ENCODE measurements at places on chromosomes 2 and 18.
A peak's percentile ranks its signal among the peaks of the same experiment; 100 is the strongest.

DNA sequence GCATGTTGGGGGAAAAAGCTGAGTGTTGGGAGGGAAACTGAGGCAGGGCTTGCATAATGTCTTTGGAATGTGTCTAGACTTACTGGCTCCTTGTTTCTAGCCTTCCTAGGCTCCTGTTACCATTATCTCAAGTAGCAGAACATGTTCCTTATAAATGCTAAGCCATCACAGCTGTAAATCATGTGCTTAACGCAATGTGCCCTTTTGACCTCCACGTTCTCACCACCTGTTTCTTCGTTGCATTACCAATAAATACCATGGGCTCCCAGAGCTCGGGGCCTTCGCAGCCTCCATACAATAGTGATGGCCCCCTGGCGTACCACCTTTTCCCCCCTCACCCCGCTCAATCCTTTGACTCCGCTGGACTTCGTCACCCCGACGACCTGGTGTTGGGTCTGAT, 54.0 kb upstream of the CWC22 start:
- DNase-seq: no peak

- no peak for DNase-seq
Measured at GRCh38 chr18:5543036-5543680, 639 bp downstream of the EPB41L3 start.

GRCh38 chr2:230564805-230565779, 147.6 kb upstream of the CAB39 start:
- no peak for DNase-seq

GRCh38 chr2:134207589-134208209, 46.2 kb upstream of the MGAT5 start:
- DNase-seq: peak; percentile 40

- DNase-seq: no peak
Measured at GRCh38 chr2:203928849-203929248, 7.7 kb upstream of the ICOS start.

- DNase-seq: no peak
Measured at GRCh38 chr2:197960786-197961185, 156.4 kb downstream of the PLCL1 start.
